ENCODE measurements at places on chromosomes 11 and 22.

- DNase-seq, result no peak
Observed at GRCh38 chr11:3015796-3016195, 23.7 kb upstream of the NAP1L4 start.

- no peak for DNase-seq
Observed at GRCh38 chr11:125274774-125275173, 110.2 kb downstream of the PKNOX2 start.

- no peak for DNase-seq
Observed at GRCh38 chr11:3164552-3165151, 458 bp downstream of the OSBPL5 start.

GRCh38 chr11:104200688-104201087, 36.7 kb upstream of the PDGFD start:
- no peak for DNase-seq

- DNase-seq, result no peak
Observed at GRCh38 chr11:112727341-112727841, 233.8 kb upstream of the NCAM1 start.

- no peak for DNase-seq
Observed at GRCh38 chr11:68255526-68255925, 16.2 kb downstream of the C11orf24 start.

- DNase-seq, result no peak
Observed at GRCh38 chr11:17846852-17847453, 112.4 kb downstream of the KCNC1 start.

DNA sequence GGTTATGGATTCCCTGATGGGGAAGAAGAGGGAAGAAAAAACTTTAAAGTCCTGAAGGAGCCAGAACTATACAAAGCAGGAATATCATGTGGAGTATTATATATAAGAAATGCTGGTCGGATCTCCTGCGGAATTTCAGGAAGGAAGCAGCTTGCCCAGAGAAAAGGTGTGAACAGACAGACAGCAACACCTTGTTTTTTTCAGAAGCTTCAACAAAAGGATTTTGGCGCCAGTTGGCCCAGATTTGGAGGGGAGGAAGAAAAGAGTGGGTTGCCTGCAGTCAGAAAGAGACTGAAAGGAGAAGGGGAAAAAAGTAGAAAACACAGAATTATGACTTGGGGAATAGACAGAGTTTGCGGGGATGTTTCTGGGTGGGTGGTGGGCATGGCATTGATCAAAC, 45.2 kb downstream of the SEZ6L start:
- DNase-seq, result no peak

- peak; percentile 73 for DNase-seq
Observed at GRCh38 chr11:67504950-67505581, at the start of gene PITPNM1. Gene PITPNM1 (minus strand): TSS chr11:67505363. CDS start chr11:67504180, 1,183 bp downstream.

GRCh38 chr22:30186041-30186440, 60.5 kb downstream of the LIF start:
- DNase-seq, result no peak

DNA sequence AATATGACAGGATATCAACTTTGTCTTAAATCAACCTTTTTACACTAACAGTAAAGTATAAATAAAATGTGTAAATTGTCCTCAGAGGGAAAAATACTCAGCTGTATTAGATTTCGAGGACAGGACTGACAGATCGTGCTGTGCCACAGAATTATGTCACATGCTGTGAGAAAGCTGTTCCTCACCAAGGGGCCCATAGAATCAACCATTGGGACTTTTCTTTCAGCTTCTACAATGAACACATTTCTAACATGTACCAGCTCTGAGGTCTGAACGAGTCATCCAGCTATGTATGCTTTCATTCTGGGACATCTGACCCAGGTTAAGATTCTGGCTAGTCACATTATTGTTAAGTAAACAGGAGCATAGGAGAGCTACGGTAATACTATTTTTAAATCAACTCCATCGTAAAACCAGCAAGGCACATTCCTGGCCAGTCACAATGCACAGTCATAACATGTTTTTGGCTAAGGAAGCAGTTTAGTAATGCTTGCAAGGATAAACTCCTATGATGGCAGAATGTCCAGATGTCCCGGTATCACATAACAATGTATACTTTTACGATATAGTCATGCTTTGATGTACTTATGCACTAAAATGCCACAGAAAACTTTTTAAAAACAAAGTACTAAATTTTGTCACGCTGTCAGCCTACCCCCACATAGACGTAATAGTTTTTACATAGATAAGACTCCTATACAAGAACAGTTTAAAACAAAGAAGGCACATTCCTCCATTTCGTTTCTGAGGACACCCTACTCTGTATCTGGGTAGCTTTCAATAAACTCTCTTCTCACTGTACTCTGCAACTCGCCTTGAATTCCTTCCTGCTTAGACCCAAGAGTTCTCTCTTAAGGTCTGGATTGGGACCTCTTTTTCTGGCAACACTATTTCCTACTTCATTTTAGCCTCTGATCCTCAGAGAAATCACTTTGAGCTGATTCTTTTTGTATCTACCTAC, 27.4 kb downstream of the ZNF214 start:
- DNase-seq, result no peak

DNA sequence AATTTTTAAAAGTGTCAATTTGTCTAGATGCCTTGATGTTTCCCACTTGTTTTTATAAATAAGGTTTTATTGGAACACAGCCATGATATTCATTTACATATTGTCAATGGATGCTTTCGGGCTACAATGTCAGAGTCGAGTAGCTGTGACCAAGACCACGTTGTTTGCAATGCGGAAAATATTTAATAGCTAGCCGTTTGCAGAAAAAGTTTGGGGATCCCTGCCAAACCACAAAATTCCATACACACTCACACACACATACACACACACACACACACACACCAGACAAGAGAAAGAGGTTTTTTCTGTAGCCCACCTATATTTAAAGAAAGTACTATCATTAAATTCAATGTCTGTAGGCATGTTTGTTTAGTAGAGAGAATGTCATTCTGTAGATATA, 58.3 kb downstream of the TYR start:
- no peak for DNase-seq

- DNase-seq, result no peak
Observed at GRCh38 chr11:29485641-29486040, 531.2 kb downstream of the KCNA4 start.

DNA sequence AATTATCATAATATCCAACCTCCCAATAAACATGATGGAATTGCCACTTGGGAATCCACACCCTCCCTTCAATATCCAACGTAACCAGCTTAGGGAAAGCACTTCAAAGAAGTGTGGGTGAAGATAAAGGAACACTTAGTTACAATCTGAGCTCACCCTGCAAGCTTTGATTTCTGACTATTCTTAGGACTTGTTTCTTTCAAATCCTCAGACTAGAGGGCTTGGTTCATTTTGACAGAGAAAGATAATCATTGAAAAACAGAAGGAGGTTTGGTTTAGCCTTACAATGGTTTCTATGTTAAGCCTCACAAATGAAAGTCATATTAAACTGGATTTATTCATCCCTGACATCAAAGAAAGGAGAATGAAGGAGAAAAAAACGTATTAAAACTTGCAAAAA, 57.9 kb upstream of the SYT13 start:
- no peak for DNase-seq

GRCh38 chr11:49302360-49302759, 94.0 kb upstream of the FOLH1 start:
- DNase-seq, result no peak

All from activated CD4-positive, alpha-beta T cell treated with anti-CD3 and anti-CD28 coated beads for 24 hours (primary cell).